Naive thymus-derived CD8-positive, alpha-beta T cell (primary cell): ENCODE measurements at places on chromosomes 1 and 21.

DNA sequence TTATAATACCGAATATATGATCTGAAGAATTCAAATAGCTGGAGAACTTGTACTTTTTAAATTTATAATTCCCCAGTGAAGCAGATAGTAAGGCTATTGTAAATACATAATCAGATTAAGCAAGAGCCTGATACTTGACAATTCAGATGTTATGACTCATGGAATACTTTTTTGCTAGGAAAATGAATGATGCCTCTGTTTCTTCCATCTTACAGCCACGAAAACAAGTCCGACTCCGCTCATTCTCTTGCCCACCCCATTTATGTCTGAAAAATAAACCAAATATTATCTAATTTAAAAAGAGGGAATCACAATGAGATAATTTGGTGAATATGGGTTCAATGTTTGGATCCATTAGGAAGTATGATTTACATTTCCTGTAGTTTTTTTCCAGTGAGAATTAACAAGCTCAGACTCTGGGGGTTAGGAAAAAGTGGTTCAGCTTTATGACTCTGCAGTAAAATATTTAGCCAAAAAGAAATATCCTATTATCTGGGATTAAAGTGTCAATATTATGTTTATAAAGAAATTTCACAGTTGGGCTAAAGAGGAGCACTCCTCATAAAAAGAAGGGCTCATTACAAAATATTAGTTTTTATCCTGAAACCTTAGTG is 50.4 kb upstream of the DAB1 start:
- DNase-seq = no peak

GRCh38 chr1:203590603-203591002 is 36.0 kb upstream of the ATP2B4 start:
- no peak for DNase-seq

GRCh38 chr1:97041026-97041425 is 319.4 kb downstream of the PTBP2 start:
- no peak for DNase-seq

DNA sequence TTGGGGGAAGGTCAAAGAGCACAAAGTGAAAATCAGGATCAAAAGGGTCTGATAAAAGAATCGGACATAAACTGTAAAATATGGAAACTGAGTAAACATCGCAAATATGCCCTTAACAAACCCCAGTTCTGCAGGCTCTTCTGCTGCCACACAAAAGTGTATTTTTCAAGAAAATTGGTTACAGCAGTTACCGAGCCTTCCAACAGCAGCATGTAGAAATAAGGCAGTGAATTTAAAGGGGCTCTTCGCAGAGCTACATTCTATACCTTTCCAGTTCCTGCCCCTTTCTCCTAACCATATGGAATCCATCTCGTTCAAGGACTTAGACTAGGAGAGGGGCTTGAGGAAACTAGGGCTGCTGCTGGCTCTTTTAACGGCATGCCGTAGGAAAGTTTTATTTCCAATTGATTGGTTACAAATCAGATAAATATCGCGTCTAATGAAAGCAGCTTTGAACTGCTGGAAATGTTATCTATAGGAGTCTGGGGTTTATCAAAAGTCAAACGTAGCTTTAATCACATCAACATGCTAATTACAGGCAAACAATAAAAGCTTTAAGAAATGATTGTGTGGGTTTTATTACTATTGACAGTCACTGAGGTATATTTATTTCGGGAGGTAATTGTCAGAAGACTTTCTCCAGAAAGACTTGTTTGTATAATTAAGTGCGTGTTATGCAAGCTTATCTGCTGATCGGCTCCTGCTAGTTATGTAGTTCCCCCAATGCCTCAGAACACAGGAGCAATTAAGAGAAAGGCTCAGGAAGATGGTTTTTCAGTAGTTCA is 59.1 kb downstream of the GORAB start:
- DNase-seq = no peak

DNA sequence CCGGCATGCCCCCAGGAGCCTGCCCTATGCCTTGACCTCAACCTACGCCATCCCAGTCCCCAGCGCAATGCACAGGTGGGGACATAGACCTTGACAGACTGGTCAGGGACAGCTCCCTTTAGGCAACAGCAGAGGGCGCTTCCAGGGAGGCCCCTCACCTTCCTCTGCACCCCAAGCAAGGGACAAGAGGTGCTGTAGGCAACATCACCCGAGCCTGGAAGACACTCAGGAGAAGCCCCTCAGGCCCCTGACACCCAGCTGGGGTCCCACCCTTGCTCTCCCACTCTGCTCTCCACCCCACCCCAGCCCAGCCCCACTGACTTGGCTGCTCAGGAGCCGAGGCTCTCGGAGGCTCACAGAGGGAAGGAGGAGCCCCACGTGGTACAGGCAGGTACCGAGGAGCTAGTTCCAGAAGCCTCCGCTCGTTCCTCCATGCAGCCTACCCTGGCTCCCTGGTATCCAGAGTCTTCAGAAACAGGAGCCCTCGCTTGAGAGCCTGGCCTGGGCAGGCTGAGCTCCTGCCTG is 2.4 kb upstream of the WNT3A start:
- DNase-seq = no peak

DNA sequence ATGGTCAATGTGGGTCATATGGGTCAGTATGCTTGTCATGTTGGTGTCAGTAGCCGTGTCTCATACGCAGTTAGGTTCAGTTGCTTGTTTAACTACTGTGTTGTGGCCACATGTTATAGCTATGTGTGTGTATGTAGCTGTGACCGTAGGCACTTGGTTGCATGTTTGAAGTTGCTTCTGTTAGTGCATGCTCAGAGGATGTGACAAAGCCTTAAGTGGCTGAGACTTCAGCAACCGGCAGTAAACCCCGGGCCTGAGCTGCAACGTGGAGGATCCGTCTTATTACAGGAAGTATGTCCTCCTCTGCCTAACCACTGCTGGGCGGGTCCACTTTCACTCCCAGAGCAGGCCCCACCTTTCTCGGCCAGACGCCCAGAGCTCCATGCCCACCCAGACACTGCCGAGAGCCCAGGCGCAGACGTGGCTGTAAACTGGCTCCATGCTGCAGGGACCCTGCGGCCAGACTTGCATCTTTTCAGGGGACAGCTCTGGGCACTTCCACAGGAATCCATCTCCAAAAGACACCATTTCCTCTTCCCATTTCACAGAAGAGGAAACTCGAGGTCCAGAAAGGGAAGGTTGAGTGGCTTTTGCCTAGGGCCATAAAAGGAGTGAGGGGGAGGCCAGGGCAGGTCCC is 2.2 kb downstream of the TCEA3 start:
- peak; percentile 40 for DNase-seq

GRCh38 chr1:54403808-54404261 is 2.4 kb downstream of the SSBP3 start:
- no peak for DNase-seq

DNA sequence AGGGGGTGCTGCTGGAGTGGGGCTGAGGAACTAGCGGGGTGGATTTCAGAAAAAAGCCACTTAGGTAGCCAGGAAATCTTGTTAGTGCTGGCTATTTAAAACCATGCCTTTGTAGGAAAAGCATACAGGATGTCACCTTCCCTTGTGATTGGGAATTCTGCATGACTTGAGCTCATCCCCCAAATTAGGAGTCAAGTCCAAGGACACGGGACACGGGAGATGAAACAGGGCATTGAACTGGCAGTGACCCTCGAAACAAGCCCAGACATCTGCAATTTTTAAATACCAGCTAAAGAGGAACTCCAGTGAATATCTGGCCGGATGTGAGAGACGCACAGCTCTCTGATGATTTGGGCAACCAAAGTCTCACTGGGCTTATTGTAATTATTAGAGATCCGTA is 32.8 kb downstream of the C2CD2 start:
- no peak for DNase-seq

DNA sequence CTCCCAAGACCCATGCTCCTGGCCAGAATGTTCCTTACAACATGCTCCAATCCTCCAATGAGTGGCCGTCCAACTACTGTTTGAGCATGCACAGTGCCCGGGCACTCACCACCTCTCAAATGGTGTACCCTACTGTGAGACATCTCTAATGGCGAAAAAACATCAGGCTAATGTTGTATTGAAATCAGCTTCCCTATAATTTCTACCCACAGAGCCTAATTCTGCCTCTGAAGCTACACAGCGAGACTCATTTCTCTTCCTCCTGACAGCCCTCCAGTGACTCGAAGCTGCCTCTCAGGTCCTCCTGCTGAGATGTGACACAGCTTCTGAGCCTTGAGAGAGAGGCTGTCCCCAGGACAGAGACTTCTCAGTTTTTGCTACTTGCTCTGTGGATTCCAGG is 130.7 kb downstream of the FAM78B start:
- DNase-seq = no peak

DNA sequence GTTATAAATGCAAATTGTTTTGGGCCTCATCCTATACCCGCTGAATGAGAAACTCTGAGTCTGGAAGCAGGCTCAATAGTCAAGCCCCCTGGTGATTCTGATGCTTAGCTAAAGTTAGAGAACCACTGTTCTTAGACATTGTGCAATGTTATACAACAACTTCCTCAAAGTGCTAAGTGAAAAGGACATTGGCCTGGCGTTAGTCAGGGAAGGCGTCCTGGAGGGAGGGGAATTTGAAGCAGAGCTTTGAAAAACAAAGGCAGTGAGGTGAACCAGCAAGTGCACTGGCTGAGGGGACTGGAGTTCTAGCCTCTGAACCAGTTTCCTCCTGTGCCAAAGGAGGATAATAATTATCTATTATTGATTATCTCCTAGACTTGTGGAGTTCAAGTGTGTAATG is 5.1 kb downstream of the CD1D start:
- DNase-seq = no peak
